Activated CD4-positive, alpha-beta T cell treated with anti-CD3 and anti-CD28 coated beads, Interleukin-2, amount 50 U/mL, for 1 hour (primary cell): ENCODE measurements at places on chromosomes 12 and 14.
A peak's percentile ranks its signal among the peaks of the same experiment; 100 is the strongest.

- DNase-seq: no peak
Measured at GRCh38 chr14:88612981-88613380, 50.1 kb downstream of the ZC3H14 start.

GRCh38 chr12:117069101-117069797, 30.0 kb downstream of the TESC start:
- DNase-seq: no peak

DNA sequence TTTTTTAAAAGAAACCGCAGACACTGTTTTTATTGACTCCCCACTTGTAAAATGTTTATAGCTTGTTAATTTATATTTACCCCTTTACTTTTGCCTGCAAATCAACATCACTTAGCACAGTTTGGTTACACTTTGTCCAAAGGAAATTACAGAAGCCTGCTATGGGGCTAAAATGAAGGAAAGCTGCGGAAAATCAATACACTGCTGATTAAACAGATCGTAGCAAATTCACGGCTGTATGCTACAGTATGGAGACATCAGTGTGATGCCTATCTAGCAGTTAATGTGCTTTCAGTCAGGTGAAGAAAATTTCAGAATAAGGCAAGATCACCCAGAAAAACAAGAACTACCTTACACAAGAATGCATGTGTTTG, 110.0 kb downstream of the FOXG1 start:
- DNase-seq: no peak

- no peak for DNase-seq
Measured at GRCh38 chr14:59455411-59455810, 9.8 kb downstream of the GPR135 start.

GRCh38 chr14:74574090-74574433, 38.0 kb downstream of the LTBP2 start:
- no peak for DNase-seq

DNA sequence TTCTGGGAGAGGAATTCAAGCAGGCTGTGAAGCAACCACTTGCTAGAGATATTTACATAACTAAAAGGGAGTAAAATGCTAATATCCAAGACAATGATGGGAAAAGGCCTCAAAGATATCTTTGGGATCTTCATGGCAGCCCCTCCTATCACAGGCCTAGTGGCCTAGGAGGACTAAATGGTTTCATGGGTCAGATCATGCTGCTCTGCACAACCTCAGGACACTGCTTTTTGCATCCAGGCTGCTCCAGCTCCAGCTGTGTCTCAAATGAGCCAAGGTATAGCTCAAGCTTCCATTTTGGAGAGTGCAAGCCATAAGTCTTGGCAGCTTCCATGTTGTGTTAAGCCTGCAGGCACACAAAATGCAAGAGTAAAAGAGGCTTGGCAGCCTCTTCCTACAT, 195.6 kb upstream of the SSTR1 start:
- DNase-seq: no peak

GRCh38 chr14:21440859-21441258, 15.1 kb downstream of the CHD8 start:
- no peak for DNase-seq

DNA sequence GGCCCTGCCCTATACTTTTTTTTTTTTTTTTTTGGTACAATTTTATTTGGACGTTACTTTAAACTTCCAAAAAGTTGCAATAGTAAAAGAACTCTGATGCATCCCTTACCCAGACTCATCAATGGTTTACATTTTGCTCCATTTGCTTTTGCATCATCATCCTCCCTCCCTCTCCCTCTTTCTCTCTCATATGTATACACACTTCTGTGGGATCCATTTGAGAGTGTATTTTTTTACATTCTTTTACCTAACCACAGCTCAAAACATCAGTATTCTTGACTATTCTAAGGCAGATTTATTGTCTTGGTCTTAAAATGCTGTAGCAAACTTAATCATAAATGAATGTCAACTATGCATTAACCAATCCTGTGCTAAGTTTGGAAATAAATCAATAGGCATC, 111.6 kb downstream of the PRICKLE1 start:
- no peak for DNase-seq

GRCh38 chr12:19482551-19483109, 43.3 kb downstream of the AEBP2 start:
- DNase-seq: peak; percentile 37

GRCh38 chr12:130633771-130634170, 82.3 kb downstream of the RIMBP2 start:
- DNase-seq: no peak

- no peak for DNase-seq
Measured at GRCh38 chr12:67655829-67656228, 7.3 kb downstream of the DYRK2 start.

- DNase-seq: no peak
Measured at GRCh38 chr14:54866588-54866987, 36.0 kb downstream of the GCH1 start.

- DNase-seq: no peak
Measured at GRCh38 chr14:35114036-35114435, 7.8 kb downstream of the PPP2R3C start.

DNA sequence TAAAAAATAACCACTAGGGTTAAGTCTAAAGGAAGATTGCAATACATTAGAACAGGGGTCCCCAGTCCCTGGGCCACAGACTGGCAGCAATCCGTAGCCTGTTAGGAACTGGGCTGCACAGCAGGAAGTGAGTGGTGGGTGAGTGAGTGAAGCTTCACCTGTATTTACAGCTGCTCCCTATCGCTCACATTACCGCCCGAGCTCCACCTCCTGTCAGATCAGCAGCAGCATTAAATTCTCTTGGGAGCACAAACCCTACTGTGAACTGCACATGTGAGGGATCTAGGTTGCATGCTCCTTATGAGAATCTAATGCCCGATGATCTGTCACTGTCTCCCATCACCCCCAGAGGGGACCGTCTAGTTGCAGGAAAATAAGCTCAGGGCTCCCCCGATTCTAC, 15.5 kb downstream of the ADGRD1 start:
- no peak for DNase-seq

DNA sequence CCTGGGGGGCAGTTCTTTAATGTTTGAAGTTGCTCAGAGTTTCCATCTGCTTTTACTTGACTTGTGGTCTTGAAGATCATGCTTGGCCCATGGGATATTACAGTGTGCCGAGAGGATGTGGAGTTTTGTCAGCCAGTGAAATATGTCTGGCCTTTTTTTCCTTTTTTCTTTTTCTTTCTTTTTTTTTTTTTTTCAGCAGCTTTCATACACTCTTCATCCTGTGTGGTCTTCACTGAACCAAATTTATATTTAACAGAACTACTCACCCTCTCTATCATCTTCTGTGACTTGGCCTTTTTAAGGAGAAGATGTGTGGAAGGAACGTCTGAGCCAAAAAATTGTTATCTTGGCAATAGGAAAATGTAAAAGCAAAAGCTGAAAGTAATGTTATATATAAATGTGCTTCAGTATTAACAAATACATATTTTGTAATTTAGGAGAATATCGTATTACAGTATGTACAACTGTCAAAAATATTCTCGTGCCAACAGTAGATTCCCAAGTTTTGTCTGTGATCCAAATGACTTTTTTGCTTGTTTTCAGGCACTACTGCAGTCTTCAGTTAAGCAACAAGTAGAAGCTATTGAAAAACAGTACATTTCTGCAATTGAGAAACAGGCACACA, 200.6 kb downstream of the CCDC91 start:
- no peak for DNase-seq

GRCh38 chr12:3263282-3263681, 186.1 kb downstream of the TSPAN9 start:
- no peak for DNase-seq

GRCh38 chr14:53209370-53209769, 56.2 kb upstream of the DDHD1 start:
- DNase-seq: no peak

DNA sequence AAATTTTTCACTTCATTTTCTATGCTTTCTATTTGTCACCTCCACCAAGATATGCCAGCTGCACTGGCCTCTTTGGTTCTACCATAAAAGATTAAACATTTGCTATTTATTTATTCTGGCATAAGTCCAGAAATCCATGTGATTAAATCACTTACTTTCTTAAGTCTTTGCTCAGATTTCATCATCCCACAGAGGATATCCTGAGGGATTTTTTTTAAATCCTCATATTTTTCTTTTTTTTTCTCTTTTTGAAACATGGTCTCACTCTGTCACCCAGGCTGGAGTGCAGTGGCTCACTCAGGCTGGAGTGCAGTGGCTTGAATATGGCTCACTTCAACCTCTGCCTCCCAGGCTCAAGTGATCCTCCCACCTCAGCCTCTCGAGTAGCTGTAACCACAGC, 645.4 kb upstream of the ATXN7L3B start:
- no peak for DNase-seq

DNA sequence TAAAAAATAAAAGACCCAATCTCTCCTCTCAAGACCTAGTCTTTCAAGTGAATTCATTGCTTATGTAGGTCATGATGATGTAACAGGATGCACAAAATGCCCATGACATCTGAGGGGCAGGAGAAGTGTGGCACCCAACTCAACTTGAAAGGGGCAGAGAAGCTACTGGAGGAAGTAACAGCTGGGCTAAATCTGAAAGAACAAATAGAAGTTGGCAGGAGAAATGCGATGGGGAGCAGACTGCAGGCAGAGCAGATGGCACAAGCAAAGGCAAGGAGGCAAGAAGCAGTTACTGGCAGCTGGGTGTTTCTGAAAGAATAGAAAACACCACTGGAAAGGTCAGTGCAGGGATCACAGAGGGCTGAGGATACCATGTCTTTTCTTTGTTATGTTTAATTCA, 14.6 kb downstream of the SLC38A4 start:
- DNase-seq: no peak

GRCh38 chr14:53306911-53307310, 153.8 kb upstream of the DDHD1 start:
- DNase-seq: no peak

DNA sequence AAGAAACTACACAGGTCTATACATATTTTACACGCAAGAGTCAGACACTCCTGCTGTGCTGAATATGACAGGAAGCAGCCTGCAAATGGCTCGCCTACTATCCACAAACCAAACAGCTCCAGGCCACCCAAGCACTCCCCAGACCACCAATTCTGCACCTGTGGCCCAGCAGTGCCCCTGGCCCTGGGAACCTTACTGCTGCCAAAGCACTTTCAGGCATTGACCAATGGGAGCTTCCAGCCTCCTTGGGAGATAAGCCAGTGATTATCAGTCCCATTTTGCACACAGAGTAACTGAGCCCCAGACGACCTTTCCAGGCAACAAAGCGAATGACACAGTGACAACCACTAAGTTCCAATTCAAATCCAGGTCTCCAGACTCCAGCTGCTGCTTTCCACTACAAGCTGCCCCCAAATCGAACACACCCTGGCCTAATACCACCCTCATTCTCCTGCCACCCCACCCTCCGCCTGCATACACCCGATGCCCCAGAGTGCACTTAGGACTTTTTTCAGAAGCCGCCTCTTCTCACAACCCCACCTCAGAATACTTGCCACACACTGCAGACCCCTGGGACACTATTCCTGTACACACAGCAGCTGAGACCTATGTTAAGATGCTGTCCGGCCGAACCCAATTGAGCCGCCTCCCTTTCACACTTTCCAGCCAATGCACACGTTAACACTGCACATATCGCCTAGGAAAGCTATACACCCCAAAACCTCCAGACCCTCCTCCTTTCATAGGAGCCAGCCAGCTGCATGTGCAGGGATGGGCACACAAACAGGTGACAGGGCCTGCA, 126.1 kb upstream of the PRMT8 start:
- no peak for DNase-seq

DNA sequence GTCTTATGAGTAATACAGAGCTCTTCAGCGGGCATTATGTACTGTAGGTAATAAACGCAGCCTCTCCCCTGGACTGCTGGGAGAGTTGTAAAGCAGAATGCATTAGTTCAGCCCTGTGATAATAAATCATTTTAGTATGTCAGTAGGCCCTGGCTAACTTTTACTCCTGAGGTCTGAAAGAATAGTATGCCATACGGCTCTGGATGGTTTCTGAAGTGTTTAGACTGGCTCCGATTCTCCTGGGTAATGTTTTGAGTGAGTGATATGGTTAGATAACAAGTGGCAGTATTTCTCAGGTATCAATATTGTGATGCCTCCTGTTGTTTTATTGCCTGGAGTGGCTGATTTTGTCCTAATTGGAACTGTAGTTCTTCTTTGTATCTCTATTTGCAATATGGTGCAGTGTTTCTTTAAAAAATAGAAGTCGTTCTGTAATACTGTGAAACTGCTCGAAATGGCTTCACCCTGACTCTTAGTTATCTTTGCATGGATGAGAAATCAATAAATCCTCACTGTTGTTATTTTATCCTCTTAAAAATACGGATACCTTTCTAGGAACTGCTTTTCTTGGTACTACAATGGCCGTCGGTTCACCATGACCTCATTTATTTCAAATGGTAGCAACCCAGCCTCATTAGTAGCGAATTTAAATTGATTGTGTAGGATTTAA, 100.2 kb downstream of the PDZRN4 start:
- no peak for DNase-seq

GRCh38 chr14:34699873-34700621, 14.3 kb downstream of the CFL2 start:
- DNase-seq: no peak

- DNase-seq: no peak
Measured at GRCh38 chr12:117733549-117733805, 235.3 kb downstream of the KSR2 start.

GRCh38 chr14:41016213-41016612, 590.5 kb upstream of the LRFN5 start:
- no peak for DNase-seq
